ENCODE measurements at places on chromosomes 1 and 21.

DNA sequence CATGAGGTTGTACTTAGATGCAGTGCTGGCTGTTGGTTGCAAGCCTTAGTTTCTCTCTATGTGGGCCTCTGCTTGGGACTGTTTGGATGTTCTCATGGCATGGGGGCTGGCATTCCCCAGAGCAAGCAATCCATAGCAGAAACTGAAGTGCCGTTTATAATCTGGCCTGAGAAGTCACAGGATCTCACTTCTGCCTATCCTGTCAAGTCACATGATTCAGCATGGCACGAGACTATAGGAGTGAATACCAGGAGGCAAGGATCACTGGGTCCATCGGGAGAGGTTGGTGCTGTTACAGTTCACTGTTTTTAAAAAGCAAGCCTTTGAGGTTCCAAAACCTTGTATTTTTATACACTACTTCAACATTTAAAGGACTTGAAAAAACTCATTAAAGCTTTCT, 16.7 kb downstream of the COLGALT2 start:
- no peak for DNase-seq

GRCh38 chr1:165542647-165543046, 1.2 kb upstream of the LRRC52 start:
- DNase-seq, result no peak

GRCh38 chr1:42845866-42846256, 552 bp upstream of the ZNF691 start:
- peak; percentile 8 for DNase-seq

DNA sequence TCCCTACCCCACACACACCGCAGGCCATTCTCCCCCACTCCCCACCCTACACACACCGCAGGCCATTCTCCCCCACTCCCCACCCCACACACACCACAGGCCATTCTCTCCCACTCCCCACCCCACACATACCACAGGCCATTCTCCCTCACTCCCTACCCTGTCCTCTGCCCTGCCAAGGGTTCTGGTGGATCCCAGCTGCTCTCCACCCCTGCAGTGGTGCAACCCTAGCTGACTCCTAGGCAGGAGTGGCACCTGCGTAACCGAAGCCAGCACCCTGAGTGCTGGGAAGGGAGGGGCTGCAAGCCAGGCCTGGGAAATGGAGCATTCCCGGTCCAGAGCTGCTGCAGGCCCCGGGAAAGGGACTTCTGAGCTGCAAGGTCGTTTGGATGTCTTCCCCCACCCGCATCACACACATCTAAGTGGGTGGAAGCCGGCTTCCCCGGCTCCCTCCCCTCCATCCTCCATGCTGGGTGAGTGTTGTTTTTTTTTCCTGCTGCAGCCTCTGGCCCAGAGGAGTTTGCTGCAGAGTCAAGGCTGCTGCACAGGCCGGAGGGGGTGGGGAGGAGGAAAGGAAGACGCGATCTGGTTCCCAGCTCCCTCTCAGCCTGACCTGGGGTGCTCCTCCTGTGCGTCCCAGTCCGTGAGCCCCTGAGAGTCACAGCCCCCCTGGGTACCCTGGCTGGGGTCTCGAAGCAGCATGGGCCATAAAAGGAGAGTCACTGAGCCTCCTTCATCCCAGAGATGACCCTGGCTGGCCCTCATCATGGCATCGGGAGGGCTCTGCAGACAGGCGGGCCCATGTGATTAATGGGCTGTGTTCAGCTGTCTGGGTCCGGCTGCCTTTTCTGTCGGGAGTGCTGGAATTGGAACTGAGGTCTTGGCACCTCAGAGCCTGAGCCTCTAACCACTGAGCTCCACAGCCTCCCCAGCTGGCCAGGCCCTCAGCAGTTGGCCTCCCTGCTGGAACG, 16.1 kb downstream of the H6PD start:
- DNase-seq, result no peak

- no peak for DNase-seq
Observed at GRCh38 chr1:100565937-100566699, 28.2 kb downstream of the GPR88 start.

GRCh38 chr1:54805981-54806381, 4.9 kb upstream of the TTC22 start:
- DNase-seq, result no peak

Data from neuronal stem cell (in vitro differentiated cells).